ENCODE measurements at places on chromosomes 7 and 10.

- DNase-seq: no peak
Measured at GRCh38 chr7:20249376-20249775, 32.2 kb upstream of the MACC1 start.

DNA sequence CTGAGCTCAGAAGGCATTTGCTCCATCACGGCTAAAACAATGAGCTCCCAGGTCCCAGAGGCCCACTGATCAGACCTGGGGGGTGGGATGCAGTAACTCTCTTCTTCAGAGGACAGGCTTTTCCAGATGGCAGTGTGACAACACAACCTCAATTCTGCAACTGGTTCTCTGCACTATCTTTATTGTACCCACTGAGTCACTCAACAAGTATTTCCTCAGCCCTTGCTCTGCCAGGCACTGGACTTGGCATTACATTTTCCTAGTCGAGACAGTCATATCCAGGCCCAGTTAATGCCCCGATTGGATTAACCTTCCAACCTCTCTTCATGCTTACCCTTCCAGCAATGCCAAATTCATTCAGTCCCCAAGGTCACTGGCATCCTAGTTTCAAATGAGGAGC lies 72.6 kb downstream of the JAZF1 start:
- no peak for DNase-seq

GRCh38 chr10:10600004-10600403 lies 417.7 kb upstream of the CELF2 start:
- DNase-seq: no peak

- peak; percentile 70 for DNase-seq
Measured at GRCh38 chr7:143299840-143300239, 11.7 kb downstream of the CASP2 start.

GRCh38 chr10:93567277-93568104 lies 1.0 kb downstream of the FFAR4 start:
- no peak for DNase-seq

All from CD4-positive, alpha-beta T cell treated with Interleukin-4 for 4 hours (primary cell).